ENCODE measurements at places on chromosomes 7 and 10.

DNA sequence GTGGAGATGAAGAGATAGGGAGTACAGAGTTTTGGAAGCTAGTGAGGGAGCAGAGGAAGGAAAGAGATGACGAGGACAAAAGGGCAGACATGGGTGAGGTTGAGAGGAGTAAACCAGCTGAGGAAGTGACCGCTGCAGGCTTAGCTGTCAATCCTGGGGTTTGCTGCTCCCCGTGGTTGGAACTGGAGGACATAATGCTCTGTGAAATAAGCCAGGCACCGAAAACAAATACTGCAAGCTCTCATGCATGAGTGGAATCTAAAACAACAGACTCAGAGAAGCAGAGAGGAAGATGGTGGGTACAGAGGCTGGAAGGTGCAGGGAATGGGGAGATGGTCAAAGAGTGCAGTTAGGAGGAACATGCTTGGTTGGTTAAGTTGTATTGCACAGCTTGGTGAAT is 482.2 kb upstream of the C7orf33 start:
- DNase-seq, result no peak

GRCh38 chr7:157662110-157662791 is 325.4 kb downstream of the DNAJB6 start:
- no peak for DNase-seq

DNA sequence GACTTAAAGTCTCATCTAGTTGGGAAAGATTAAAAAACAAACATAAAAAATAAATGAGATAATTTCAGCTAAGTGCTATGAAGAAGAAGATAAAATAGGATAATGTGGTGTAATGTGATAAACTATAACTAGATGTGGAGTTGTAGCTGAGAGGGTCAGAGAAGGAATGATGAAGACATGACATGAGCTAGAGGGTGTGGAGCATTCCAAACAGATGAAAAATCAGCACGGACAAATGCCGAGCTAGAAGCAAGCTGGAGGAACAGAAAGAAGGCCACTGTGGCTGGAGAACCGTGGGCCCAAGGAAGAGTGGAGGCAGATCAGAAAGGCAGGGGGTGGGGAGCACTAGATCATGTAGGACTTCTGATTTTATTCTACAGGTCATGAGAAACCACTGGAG is 70.6 kb downstream of the CDK6 start:
- no peak for DNase-seq

- DNase-seq, result no peak
Observed at GRCh38 chr10:117884093-117884492, 162.6 kb downstream of the RAB11FIP2 start.

DNA sequence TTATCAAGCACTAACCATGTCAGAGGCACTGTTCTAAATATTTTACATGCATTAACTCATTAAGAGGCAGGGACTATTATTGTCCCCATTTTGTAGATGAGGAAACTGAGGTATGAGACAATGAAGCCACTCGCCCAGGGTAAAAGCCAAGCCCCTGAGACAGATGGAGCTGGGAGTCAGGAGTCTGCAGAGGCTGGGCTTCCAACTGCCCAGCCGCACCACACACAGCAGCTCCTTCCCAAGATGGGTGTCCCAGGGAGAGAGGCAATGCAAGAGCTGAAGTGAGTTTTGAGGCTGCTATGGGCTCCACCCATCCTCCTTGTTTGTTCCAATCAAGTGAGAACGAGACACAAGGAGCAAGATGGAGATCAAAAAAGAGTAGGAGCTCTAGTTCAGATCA is 244.2 kb downstream of the KCNMA1 start:
- DNase-seq, result no peak

DNA sequence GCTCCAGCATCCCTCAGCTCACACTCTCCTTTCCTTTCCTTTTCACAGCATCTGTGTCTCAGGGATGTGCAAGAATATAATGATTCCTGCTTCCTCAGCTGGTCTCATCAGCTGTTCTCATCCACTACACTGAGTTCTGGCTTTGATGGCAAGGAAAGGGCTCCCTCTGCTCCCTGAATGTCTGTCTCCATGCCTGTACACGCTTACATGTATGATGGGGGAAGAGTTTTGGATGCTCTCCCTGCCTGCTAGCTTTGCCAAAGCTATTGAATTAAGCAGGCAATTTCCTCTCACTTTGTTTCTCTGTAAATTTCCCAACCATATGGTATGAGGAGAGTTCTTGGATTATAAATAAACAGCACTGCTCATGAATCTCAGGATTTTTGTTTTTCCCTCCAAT is 254.5 kb downstream of the SORCS3 start:
- DNase-seq, result no peak

- no peak for DNase-seq
Observed at GRCh38 chr7:24572393-24572996, 757 bp upstream of the PALS2 start.

DNA sequence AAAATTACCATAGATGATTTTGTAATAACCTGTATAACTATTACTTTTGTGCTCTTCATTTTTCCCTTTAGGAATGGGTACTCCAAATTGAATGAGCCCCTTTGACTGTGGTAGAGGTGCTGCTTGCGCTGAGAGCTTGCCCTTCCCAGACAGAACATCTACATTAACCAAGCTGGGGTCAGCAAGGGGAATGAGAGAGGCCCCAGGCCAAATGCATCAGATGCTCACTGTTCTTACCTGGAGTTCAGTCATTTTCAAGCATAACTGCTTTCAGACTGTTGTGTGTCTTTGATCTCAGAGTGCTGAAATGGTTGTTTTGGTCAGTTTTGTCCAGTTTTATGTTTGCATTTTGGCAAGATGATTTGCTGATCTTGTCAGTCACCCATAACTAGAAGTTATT is 7.6 kb upstream of the STN1 start:
- DNase-seq, result no peak

GRCh38 chr10:34994565-34995142 is 95.5 kb downstream of the CUL2 start:
- DNase-seq, result no peak

DNA sequence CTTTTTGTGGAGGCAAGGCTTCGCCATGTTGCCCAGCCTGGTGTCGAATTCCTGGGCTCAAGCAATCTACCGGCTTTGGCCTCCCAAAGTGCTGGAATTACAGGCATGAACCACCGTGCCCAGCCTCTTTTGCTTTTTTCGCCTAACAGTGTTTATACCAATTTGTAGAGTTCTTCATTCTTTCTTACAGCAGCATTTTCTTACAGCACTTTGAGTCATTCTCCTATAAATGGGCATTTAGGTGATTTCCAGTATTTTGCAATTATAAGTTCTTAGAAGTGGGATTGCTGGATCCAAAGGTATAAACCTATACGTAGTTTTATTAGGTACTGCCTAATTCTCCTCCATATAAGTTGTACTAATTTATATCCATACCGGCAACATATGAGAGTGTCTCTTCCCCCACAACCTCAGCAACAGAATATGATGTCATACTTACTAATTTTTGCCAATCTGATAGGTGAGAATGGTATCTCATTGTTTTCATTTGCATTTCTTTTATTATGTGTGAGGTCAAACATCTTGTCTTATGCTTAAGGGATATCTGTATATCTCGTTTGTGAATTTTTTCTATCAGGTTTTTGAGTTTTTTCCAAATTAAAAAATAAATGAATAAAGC is 39.1 kb downstream of the SUFU start:
- DNase-seq, result no peak

GRCh38 chr7:46461334-46461777 is 540.3 kb upstream of the IGFBP3 start:
- no peak for DNase-seq

GRCh38 chr10:18959369-18959768 is 89.2 kb upstream of the MALRD1 start:
- no peak for DNase-seq

GRCh38 chr10:29630205-29631048 is 4.3 kb downstream of the SVIL start:
- no peak for DNase-seq

DNA sequence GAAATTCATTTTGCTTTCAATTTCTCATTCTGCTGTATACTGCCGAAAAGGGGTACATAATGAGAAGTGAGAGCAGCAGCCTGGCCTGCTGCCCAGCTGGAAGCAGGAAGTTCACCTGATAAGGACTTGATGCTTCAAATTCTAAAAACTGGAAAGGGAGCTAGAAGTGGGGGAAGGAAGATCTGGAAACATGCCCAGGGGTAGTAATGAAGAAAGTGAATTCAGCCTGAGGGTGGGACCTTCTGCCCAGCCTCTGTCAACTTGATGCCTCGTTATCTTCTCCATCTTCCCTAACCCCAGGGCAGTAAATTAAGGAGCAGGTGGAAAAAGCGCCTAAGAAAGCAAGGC is 69.4 kb downstream of the ARMH3 start:
- no peak for DNase-seq

DNA sequence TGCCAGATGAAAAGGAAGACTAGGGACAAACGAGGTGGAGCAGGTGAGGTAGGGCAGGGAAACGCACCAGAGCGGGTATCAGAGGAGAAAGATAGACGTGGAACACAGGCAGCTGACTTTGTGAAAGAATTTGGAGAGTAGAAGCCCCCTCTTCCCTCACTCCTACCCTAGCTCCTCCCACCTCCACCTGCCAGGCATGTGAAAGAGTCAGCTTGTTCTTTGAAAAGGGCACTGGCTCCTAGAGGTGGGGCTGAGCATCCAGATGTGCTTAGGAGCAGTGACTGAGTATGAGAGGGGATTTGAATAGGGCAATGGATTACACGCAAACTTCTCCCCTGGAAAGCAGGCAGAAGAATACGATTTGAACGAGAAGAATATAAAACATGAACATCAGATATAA is 174.2 kb upstream of the INHBA start:
- DNase-seq, result no peak

DNA sequence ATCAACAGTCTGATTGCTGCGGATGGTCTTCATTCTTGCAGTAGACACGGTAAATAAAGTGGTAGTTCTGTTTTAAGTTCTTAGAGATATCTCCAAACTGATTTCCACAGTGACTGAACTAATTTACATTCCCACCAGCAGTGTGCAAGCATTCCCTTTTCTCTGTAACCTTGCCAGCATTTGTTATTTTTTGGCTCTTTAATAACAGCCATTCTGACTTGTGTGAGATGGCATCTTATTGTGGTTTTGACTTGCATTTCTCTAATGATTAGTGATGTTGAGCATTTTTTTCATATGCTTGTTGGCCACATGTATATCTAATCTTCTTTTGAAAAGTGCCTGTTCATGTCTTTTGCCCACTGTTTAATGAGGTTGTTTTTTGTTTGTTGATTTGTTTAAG is 30.2 kb upstream of the CXCL12 start:
- no peak for DNase-seq

DNA sequence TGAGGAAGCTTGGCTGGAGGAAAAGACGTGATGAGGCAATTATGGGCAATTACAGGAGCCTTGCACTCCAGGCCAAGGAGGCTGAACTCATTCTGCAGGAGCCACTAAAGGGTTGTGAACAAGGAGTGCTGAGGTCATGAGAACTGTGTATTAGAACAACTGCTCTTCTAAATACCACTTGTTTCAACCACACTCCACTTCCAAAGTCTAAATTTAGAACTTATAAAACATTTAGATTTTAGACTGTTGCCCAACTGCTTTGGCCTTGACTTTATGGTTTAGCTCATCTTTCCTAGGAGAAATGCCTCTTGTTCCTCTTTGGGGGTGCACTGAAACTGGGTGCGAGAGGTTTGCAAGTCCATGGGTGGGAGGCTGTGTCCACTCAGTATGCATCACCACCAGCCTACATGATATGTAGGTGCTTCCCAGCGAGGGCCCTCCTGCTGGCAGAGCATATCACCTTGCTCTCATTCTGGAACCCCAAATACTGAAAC is 199.7 kb upstream of the AOAH start:
- DNase-seq, result no peak

DNA sequence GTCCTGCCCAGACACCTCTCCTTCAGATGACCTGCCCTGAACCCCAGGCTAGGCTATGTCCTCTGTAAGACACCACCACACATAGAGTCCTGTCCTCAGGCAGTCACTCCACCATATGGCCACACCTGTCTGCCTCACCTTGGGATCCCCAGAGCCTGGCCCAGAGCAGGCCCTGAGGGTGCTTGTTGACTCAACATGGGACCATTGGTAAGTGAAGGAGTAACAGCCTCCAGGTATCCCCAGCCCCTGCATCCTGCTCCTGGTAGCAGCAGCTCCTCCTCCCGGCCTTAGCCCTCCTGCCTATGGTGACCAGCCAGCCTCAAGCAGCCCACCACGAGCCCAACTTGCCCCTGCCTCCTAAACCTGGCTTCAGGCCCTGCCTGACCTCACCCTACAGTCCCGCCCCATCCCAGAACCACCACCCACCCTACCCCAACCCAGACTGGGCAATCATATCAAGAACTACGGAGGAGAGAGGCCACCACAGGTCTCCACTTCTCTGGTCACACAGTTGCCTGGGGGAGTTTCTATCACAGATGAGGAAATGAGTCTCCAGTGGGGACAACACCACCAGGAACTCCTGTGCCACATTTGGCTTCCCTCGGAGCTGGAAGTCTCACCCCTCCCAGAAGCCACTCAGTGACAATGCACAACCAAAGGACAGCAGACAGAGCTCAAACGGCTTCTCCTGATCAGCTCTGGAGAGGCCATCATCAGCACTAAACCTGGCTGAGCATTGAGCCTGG is 136.6 kb downstream of the GRID1 start:
- no peak for DNase-seq

DNA sequence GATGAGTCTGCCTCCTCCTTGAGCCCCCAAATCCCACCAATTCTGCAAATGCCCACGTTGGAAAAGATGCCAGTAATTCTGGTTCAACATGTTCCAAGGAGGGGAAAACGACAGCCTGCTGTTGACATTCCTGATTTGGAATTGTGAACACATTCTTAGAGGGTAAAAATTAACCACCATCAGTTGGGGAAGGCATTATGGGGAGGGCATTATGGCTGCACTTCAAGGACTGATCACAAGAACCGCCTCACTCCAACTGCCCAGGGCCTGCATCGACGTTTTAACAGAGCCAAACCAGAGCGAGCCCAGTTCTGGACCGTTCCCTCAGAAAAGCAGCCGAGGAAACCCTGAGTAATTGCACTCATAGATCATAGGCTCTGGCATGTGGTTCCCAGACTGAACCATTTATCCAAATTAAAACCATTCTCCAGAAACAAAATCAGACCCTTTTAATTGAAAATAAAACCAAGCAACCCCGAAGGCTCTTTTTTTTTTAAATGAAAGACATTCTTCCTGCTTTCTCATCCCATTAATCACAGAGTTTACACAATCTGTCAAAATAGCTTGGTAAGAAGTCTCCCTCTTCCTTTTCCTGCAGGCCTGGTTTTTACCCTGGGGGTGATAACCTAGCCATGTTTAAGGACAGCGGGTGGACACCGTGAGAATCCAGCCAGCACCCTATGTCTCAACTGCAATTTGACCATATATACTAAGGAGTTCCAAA is 8.0 kb downstream of the TNS3 start:
- no peak for DNase-seq

GRCh38 chr10:97914837-97915211 is 65.2 kb downstream of the GOLGA7B start:
- no peak for DNase-seq

Measured in NCI-H524 treated with DMSO at 0.1 percent for 48 hours (cell line).